ENCODE measurements at places on chromosomes 6 and 20.

DNA sequence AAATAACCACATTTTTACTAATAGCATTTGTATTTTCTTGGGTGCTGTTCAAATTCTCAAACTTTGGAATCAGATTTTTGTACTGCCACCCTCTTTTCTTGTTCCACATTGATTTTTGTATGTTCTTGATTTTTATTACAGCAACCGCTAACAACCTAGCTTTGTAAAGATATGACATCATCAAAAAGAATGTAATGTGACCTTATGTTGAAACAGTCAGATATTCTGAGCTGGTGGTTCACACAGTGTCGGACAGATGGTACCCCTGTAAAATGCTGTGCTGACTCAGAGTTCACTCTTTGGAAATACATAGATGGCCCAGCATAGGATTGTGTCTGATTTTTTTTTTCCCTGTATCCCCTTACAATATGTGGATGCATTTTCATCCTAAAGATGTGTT lies 118.9 kb downstream of the QKI start:
- no peak for DNase-seq

DNA sequence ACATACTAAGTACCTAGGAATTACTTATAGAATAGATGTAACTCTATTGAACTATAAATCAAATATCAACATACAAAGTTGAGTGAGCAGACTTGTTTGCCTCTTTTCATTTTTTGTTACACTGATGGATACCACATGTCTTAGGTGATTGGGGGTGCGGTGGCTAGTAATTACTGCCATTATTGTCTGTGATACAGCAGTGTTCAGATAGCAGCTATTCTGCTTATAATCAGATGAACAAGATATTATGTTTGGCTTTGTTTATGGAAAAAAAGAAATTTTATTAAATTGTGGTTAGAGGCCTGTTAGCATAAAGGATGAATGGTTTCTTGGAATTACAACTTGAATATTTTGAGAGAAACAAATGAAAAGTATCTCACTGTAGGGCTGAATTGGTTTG lies 55.9 kb downstream of the KCNQ5 start:
- no peak for DNase-seq

DNA sequence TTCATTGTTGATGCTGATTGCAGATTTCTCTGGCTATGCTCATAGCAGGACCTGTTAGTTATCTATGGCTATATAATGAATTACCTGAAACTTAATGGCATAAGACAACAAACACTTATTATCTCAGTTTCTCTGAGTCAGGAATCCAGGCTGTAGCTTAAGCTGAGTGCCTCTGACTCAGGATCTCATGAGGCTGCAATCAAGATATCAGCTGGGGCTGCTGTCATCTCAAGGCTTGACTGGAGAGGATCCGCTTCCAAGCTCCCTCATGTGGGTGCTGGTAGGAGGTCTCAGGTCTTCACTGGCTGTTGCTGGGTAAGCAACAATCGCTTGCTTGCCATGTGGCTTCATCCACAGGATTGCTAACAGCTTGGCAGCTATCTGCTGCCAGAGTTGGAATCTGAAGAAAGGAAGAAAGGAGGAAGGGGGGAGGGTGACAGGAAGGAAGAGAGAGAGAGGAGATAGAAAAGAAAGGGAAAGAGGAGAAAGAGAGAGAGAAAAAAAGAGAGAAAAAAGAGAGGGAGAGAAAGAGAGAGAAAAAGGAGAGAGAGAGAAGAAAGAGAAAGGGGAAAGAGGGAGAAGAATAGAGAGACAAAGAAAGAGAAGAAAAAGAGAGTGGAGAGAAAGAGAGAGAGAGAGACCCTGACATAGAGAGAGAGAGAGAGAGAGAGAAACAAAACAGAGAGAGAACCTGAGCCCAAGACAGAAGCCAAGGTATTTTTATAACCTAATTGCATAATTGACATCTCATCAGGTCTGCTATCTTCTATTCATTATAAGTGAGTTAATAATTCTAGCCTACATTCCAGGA lies 579.0 kb upstream of the BTBD3 start:
- no peak for DNase-seq

DNA sequence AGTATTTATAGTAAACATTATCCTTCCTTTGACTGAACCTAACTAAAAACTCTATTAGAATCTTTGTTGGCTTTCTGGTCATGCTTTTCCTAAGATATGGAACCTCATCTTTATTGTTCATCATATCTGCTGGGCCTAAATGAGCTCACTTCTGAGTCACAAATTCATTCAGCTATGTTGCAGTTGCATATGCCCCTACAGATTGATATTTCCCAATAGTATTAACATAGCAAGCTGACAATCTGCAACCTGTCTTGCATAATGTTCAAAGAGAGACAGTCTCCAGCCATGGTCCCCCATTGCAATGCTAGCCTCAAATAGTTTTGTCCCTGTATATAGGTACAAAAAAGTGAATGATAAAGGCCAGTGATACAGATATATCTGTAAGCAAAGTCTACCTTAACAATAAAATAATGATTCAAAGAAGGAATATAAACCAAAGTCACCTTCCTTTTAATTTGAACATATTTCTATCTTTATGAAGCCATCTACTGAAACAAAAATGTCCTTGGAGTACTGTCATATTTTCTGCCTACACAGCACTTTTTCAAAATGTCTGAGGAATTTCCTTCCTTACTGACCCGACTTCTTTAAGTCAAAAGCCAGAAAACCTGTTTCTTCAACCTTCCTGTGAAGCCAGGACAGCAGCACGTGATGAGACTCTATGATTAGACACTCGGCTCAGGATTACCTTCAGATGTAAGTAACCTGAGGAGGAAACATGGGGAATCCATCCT lies 140.7 kb downstream of the UBE3D start:
- DNase-seq: no peak

GRCh38 chr6:81731814-81732213 lies 20.7 kb downstream of the TENT5A start:
- DNase-seq: no peak

GRCh38 chr20:57276221-57276620 lies 9.8 kb upstream of the BMP7 start:
- DNase-seq: no peak

DNA sequence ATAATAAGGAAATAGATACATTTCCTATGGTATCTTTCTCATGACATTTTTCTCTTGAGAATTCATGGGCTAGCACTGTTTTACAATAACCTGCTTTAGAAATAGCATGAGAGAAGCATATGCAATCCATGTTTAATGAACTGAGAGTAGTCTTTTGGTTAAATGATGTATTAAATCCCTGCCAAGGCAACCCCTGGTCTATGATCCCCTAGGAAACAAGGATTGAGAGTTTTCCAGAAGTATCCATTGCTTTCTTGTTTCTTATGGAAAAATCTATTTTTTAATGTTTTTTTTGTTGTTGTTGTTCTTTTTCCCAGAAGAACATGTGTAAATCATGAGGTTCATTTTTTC lies 390.5 kb upstream of the HSF2 start:
- DNase-seq: no peak

DNA sequence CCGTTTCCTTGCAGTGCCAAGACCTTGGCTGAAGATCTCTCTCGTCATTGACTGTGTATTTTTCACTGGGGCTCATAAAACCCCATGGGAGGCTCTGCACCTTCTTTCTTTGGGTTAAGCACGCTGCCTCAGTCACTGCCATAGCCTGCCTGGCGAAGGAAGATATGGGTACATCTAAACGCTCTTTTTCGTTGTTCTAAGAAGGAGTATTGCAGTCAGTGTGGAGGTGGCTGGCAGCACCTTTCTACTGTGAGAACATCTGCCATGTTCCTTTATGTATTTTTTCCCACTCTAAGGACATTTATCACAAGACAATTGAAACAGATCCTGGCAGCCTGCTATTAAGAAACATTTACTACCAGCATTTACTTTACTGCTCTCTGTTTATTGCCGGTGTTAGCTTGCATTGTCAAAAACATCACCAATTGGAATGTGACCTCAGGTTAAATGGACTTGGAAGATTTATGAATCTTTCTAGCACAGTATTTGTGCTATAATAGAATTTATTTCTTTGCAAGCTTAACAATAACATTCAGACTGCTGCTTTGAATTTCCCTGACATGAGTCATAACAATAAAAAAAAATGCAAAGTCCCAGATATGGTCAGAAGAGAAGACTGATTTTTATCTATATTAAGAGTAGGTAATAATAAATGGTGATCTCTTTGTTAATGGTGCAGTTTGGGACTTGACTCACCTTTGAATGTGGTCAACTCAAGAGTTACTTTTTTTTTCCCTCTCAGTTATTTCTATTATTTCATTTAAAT lies 62.2 kb upstream of the CLDN20 start:
- no peak for DNase-seq

- DNase-seq: no peak
Measured at GRCh38 chr20:24598996-24599395, 129.6 kb downstream of the SYNDIG1 start.

- no peak for DNase-seq
Measured at GRCh38 chr6:100470422-100471120, 5.8 kb upstream of the SIM1 start.

DNA sequence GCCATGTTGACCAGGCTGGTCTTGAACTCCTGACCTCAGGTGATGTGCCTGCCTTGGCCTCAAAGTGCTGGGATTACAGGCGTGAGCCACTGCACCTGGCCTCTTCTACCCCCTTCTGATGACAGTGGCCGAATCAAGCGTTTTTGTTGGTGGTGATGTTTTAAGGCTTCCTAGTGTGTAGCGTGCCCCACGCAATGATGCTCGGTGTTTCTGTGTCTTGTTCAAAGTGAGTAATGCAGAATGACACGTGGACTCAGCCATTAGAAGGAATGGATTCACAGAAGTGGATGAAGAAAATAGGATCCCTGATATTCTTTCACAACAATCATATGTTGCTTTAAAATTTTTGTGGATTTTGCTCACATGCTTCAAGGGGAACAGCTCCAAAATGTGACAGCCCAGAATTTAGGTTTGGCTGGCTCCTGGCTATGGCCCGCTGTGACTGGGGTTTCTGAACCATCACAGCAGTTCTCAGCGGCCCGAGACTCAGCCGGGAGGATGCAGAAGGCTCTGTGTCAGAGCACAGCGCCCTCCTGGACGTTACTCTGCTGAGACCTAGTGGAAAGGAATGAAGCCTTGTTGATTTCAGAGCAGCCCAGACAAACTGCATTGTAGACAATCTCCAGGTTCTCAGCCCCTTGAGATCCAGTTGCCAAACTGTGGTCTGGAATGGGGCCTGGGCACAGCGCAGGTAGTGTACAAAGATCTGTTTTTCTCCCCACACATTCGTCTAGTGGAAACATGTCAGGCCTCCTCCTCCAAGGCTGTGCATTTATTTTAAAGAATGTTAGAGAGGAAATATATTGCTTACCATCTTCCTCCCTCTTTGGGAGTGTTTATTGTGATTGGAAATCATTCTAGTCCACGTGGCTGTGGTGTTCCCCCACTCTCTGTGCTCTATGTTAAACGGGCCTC lies 57.6 kb upstream of the TIAM2 start:
- peak; percentile 31 for DNase-seq

DNA sequence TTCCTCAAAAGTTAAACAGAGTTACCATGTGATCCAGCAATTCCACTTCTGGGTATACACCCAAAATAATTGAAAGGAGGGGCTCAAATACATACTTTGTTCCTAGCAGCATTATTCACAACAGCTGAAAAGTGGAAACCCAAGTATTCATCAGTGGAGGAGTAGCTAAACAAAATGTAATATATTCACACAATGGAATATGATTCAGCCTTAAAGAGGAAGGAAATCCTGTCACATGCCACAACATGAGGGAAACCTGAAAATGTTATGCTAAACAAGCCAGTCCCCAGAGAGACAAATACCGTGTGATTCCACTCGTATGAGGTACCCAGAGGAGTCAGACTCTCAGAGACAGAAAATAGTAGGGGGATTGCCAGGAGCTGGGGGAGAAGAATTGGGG lies 44.5 kb downstream of the PXDC1 start:
- no peak for DNase-seq

- no peak for DNase-seq
Measured at GRCh38 chr6:133170602-133171001, 70.6 kb upstream of the EYA4 start.

- no peak for DNase-seq
Measured at GRCh38 chr6:115865914-115866313, 194.8 kb downstream of the FRK start.

GRCh38 chr6:9699888-9700287 lies 715.0 kb downstream of the TFAP2A start:
- DNase-seq: no peak

DNA sequence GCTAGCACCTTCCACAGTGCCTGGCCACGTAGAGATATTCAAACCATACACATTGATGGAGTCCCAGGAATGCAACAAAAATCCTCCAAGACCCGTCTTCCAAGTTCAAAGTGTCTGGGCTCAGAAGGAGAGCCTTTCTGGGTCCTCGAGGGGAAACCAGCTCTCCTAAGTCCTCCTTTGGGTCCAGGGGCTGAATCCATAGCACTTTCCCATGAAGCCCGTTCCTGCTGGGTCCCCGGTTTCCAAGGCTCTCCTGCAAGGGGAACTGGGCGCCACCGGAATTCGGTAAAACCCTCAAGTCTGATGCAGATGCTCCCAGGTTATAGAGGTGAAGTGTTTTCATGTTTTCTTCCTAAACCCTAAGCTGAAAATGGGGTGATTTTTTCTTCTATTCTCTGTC lies 101.2 kb upstream of the SNX9 start:
- DNase-seq: no peak

- DNase-seq: no peak
Measured at GRCh38 chr6:14126191-14126590, 8.6 kb downstream of the CD83 start.

- DNase-seq: no peak
Measured at GRCh38 chr20:49785852-49786175, 26.8 kb upstream of the SLC9A8 start.

DNA sequence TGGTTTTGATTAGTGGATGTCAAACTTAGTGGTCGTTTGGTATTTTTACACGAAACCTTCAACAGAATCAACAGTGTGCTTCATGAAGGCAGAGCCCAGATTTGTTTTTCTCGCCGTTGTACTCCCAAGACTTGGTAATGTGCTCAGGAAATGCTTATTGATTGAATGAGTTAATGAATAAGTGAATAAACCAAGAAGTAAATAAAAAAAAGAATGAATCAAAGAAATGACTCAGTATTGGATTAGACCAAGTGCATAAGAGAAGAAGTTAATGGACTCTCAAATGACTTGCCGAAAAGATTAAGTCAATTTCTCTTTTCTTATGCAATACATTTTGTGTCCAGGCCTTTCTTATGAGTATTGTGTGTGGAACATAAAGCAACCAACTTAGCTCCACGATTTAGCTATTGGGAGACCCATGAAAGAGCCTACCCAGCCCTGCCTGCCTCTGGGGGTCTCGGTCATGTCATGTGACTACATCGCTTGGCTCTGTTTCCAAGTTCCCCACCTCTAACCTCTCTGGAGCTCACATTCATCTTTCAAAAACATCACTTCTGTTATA lies 10.6 kb upstream of the FUCA2 start:
- no peak for DNase-seq

- DNase-seq: no peak
Measured at GRCh38 chr6:135867332-135867731, 15.8 kb downstream of the PDE7B start.

GRCh38 chr6:154785075-154785474 lies 51.9 kb downstream of the SCAF8 start:
- no peak for DNase-seq

GRCh38 chr20:61191096-61191495 lies 61.0 kb upstream of the CDH4 start:
- peak; percentile 20 for DNase-seq
